ENCODE measurements at places on chromosomes 7 and 10.

DNA sequence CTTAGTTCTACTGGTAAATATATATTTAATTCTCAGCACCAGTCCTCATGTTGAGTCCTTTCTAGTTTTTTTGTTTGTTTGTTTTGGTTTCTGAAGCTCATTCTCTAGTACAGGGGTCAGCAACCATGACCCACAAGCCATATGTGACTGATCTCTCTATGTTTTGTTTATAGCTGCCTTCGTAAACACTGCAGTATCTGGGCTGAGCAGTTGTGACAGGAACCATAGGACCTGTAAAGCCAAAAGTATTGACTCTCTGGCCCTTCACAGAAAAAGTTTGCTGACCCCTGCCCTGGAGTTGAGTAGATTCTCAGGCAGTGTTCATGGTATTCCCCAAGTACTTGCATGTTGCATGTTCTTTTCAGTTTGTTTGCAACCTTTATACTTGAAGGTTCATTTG, 20.8 kb downstream of the NET1 start:
- no peak for DNase-seq

DNA sequence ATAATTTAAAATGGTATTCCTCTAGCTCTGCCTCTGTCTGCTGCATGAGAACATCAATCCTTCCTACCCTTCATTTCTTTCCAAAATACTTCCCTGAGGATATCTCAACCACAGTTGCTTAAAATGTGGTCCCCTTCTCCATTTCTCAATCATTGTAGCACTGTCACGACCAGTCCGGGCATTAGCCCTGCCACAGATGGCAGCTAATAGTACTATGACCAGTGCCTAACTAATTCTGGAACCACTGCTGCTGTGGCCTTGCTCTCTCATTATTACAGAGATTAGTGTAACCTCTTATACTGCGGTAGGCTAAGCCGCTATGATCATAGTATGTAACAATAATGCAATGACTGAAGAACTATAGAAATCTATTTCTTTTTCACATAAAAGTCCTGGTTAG, 66.0 kb downstream of the REEP3 start:
- DNase-seq, result no peak

- no peak for DNase-seq
These were observed 340.7 kb upstream of the VSTM2A start for GRCh38 chr7:54201501-54201900.

DNA sequence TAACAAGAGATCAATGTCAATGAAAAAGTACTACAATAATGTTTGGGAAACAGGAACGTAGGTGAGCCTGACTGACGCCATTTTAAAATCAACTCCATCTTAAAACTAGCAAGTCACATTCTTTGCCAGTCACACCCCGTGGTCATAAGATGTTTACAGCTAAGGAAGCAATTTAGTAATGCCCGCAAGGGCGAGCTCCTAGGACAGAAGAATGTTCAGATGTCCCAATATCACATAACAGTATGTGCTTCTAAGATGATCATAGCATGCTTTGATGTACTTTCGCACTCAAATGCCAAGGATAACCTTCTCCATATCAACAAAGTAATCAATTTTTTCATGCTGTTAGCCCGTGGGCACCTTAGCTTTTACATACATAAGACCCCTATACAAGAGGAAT, 113.8 kb upstream of the EGFR start:
- no peak for DNase-seq

- DNase-seq, result no peak
These were observed 172.3 kb upstream of the ADO start for GRCh38 chr10:62632071-62632809.
